ENCODE measurements at places on chromosomes 5 and 9.

- DNase-seq = no peak
These were observed 8.0 kb upstream of the FCN2 start for GRCh38 chr9:134872482-134873231.

- no peak for DNase-seq
These were observed 12.4 kb upstream of the RALGPS1 start for GRCh38 chr9:126902210-126902609.

DNA sequence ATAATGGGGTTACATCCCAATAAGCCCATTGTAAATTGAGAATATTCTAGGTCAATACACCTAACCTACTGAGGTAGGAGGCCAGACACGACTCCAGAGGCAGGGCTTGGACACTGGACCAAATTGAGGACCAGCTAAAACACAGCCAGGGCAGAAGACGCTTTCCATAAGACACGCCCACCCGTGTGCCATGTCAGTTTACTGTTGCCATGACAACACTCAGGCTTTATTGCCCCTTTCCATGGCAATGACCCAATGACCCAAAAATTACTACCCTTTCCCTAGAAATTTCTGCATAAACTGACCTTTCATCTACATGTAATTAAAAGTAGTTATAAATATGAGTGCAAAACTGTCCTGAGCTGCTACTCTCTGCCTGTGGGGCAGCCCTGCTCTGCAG lies 31.5 kb downstream of the SLC22A4 start:
- DNase-seq = no peak

GRCh38 chr9:124813041-124813440 lies 36.1 kb downstream of the OLFML2A start:
- no peak for DNase-seq

DNA sequence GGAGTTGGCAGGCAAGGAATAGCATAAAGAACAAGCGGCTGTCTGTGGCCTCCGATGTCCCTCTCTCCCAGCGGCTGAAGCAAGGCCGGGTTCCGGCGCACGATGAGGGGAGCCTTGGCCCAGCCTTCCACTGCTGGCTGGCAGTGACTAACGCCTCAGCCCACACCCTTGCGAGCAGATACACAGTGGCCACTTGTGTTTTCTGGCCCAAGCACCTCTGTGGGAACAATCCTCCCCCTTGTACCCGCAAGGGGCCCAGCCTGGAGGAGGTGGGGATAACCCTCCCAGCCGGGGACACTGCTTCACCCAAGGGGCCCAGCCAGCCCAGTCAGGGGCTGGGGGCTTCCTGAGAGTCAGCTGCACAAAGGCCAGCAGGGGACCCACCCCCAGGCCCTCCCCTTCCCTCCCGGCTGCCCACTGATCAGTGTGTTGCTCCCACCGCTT lies 23.2 kb downstream of the STK10 start:
- DNase-seq = no peak

DNA sequence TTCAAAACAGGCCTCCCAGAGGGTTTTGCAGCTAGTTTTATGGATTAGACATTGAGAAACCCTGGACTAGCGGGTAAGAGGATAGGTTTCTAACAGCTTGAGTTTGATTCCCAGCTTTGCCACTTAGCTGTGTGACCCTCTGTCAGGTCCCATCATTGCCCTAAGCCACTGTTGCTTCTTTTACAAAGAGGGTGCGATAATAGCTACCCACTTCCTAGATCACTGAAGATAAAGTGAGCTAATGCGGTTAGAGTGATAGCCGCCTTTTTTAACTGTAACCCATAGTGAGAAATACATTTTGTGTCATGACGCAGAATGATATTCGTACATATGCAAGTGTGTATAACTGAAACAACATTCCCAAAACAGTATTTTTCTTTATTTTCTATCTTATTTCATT lies 40.3 kb downstream of the CSF1R start:
- DNase-seq = no peak

DNA sequence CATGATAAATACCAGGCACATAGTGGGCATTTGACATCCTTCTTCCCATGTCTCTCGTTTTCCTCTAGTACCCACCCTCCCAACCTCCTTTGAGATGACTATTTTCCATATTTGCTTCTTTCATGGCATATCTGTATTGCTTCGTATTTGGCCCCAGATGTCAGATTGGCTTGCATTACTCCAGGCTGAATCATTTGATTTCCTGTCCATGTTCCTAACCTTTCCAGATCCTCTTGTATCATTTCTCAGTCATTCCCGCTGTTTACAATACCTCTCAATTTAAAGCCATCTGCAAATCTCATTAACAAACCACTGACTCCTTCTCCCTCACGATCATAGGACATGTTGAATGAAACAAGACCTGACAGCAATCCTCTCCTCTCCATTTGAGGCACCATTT lies 19.9 kb downstream of the MTX3 start:
- DNase-seq = no peak

DNA sequence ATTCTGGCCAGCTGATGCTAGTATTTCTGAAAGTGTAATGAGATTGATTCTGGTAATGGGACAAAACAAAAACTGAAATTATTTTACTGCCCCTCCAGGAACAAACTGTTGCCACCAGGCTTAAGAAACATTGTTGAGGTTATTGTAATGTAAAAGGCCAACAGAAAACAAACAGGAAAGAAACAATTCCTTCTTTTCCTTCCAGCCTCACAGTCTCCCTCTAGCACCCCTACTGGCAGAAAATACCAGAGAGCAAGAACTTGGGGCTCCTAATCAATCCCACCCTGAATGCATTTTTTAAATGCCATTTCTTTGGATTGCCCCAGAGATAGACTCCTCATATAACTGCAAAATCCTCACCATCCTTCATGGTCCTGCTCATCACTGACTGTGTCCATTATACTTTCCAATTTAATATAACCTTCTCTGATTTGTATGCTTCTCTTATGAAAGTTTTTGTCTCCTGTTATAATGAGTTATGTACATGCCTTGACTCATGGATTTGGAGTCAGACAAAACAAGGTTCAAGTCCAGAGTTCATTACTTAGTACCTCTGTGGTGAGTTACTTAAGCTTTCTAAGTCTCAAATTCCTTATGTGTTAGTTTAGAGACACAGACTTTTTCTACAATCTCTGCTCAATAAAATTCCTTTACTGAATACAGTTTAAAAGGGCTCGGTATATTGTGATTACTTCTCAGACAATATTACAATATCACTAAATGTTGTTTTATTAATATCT lies 157.9 kb upstream of the FBN2 start:
- no peak for DNase-seq

- no peak for DNase-seq
These were observed 181.3 kb downstream of the ESM1 start for GRCh38 chr5:54804086-54804485.

DNA sequence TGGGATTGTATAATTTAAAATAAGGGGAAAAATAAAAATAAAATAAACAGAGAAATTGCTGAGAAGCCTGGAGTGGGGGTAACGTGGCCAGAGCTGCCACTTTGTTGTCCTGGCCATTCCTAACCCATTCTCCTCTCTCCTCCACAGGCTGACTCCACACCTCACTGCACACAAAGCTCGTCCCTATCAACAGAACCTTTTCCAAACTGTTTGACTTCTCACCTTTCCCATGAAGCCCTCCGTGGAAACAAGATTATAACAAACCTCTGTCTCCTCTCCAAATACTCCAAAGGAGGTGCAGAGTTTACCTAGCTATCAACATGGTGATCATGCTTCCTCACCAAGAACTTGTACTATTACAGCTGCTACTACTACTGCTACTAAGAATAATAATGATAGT lies 151.1 kb downstream of the GLIS3 start:
- DNase-seq = no peak

DNA sequence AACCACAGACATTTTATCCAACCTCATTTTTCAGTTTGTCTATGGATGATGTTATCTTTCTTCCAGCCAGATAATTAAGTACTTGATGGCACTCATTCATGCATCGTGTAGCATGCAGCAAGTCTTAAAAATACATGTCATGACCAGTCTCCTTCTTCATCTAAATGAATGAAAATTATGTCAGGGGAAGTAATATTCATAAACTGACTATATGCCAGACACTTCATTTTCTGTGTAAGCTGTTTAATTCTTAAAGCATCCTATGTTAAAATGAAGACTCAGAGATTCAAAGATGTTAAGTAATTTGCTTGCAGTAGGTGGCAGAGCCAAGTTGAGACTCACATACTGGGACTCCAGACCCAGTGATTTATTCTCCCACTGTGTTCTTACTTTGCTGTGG lies 181.7 kb upstream of the CD180 start:
- DNase-seq = no peak

GRCh38 chr5:26563979-26564378 lies 474.4 kb downstream of the CDH9 start:
- no peak for DNase-seq

DNA sequence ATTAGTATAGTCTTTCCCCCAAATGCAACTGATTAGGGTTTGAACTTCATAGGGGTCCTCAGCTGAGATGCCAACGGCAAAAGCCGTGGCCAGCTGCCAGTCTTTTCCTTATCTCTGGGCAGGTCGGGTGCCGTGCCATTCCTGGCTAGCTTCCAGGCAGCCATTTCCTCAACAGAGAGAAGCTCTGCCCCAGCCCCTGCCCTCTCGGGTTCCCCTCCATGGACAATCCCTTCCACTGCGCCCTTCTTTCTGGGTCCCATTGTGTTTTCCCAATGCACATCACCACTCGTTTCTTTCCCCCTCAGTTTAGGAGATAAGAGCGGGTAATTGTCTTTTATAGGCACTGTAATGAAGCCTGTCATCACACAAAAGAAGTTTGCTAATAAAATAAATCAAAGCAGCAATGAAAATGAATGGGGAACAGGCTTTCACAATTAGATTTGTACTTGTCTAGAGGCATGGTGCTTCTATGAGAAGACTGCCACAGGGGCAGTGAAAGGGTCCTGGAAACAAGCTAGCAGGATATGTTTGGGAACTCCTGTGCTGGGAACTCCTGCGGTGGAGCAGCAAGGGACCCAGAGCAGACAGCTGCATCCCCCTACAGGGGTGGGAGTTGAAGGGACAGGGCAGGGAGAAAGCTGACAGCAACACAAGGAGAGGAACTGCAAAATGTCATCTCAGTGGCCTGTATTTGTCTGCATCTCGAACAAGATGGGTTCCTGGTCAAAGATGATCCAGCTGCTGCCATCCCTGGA lies 48.0 kb upstream of the SAP30L start:
- peak; percentile 24 for DNase-seq

DNA sequence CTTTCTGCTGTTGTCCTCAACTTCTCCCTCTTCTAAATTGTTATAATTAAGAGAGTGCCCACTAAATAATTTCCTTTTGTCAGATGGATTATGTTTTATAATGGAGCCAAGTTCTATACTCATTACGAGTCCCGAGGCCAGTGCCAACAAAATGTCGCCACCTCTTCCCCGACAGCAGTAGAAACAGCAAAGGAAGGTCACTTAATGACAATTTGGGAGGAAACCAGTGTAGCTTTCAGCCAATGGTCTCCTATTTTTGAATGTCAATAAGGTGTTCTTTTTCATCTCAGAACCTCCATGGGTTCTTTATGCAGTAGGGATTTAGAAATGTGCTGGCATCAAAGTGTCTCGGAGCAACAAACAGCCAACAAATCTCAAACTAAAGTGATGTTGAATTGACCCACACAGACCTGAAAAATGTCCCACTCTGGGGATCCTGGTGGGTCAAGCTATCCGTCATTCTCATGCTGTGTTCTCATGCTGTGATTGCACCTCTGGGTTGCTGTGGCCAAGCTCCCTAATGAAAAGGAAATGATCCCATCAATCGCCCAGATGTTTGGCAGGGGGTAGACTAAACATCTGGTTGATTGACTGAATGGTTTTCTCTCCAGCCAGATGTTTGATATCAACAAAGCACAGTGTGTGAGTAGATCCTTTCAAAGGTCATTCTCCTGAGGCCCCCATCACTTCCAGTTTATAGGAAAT lies 291.9 kb downstream of the DMAC1 start:
- DNase-seq = no peak

DNA sequence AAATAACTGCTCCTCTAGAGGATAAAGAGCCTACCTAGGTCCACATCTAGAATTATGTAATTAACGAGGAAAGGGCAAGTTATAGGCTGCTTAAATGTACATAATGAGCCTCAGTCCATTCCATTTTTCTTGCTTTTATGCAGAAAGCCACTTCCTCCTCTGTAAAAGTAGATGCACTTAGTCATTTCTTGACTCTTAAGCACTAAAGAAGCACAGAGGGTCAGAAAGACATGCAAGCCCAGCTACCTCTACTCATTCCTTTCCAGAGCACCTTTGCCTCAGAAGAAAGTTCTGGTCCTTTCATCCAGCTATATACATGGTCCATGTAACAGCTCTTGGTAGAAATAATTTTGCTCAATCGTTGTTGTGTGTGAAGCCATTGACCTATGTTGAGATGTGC lies 308.0 kb upstream of the NREP start:
- DNase-seq = no peak
